ENCODE measurements at places on chromosomes 2 and 18. TPM values are rescaled to one million over a fixed set of nuclear protein-coding genes. Genes with fewer than 3 reads are reported as not detected.

DNA sequence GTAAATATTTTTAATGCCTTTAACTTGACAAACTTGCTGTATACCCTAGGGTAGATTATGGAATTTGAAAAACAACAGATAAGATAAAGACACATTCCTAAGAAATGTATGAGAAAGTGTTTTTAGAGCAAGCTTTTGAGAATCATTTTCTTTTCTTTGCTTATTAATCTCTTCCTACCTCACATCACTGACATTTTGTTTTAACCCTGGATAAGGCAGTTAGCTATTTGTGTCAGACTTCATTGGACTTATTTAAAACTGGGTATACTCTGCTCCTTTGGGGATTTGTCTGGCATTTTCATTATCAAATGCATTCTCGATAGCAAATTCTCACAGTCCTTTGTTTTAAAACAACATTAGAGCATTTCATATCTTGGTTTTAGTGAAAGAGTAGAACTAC is 17.2 kb downstream of the EML4 start:
- no peak overlapping the region for H3K27ac ChIP-seq
- H3K36me3 ChIP-seq = no peaks in the 10 kb centered on the region
- DNase-seq = no peak

The CRYBA2 gene
- total RNA-seq = not detected

DNA sequence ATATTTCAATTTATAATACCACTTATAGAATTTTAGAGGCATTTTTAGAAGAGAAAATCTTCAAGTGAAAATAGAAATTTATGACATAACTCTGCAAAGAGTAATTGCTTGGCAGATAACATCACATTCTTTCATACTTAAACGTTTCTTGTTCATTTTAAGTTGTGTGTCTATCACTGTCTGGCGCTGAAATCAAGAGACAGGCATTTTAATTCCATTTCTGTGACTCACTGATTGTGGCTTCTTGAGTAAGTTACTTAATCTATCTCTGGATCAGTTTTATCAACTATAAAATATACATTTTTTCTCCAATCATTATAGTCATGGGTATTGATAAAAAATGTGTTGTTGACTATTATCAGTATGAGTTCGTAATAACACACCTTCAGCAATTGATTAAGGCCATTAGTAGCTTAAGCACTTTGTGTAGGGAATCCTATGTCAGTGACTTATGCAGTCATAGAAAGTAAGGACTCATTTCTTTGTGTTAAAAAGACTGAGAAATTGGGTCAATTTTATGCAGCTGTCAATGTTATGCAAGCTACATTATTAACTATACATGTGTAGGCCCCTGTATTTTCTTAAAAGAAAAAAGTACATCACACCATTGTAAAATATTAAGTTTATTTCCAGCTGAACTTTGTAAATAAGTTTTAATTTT is 497.3 kb downstream of the CCDC85A start:
- no peak overlapping the region for H3K27ac ChIP-seq
- H3K4me3 ChIP-seq = no peak overlapping the region
- no peaks in the 10 kb centered on the region for H3K27me3 ChIP-seq

DNA sequence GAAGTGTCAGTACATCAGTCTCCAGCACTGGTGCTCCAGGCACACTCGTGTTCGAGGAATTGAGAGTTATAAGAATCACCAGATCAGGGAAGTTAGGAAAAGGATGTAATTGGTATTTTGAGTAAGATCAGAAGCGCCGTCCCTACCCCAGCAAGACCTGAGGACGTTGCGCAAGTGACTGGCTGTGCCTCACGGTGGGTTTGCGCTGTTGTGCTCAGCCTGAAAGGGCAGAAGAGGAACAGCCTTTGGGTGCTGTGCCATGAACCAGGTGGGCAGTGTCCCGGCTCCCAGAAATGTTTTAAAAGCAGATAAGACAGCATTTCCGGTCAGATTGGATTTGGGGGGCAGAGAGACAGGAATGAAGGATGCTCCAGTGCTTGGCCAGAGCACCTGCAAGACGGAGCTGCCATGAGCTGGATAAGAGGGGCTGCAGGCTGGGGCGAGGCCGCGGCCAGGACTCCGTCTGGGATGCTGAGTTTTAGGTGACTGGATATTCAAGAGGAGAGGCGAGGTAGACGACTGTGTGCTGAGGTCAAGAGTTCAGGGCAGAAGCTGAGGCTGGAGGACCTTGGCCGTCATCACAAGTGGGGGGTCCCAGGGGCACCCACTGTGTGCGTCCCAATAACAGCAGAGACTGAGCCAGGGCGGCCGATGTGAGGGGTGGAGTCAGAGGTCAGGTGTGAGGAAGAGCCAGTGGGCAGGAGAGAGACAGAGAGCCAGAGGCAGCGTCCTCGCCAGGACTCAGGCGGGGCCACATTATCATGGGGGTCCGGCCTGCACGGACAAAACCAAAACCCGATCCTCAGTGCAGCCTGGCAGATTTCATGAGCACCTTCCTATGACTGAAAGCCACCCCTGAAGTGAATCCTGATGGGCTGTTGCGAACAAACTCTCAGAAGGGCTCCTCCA is 77.7 kb upstream of the ALKAL2 start:
- no peak for DNase-seq
- no peak overlapping the region for H3K27ac ChIP-seq
- H3K4me1 ChIP-seq = no peaks in the 10 kb centered on the region

The PSMA8 gene
- total RNA-seq = not detected

DNA sequence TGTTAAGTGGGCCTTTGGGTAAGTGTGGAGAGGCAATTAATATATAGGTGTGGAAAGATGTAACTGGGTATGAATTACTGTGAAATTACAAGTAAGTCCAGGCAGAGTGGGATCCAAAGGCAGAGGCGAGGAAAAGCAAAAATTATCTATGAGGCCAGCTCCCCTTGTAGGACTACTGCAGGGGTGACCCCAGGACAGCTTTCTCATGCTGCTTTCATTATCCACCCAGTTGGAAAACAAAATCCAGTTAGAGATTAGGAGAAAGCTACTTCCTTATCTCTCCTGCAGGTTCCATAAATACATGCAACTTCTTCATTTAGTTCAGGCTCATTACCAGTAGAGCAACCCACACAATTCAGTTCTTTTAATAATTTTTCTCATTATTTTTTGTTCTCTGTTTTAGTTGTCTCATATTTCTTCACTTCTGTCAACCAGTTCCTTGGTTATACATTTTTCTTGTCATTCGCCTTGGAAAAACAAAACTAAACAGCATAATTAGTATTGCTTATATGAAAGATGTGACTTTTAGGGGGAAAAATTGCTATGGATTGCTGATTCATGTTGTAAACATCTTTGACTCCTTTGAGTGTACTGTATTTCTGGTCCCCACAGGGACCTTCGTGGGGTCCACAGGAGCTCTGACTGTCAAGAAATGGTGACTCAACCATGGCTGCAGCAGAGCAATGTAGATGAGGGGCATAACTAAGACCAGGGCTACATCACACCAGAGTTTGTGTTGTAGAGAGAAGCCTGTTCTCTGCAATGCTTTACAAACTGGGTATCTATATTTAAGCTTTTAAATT is 110.4 kb upstream of the PARD3B start:
- no peak for DNase-seq
- no peak overlapping the region for H3K27ac ChIP-seq
- no peak overlapping the region for H3K4me3 ChIP-seq

- DNase-seq = no peak
- H3K36me3 ChIP-seq = no peaks in the 10 kb centered on the region
- no peak overlapping the region for H3K27ac ChIP-seq
- H3K27me3 ChIP-seq = no peaks in the 10 kb centered on the region
- no peak overlapping the region for H3K4me3 ChIP-seq
These were observed 314.8 kb downstream of the MBD2 start for GRCh38 chr18:53909668-53910067.

The SPC25 gene
- 9.4 TPM for total RNA-seq

- peaks cover 3% of the 10 kb centered on the region for H3K4me1 ChIP-seq
- H3K36me3 ChIP-seq = no peaks in the 10 kb centered on the region
- no peaks in the 10 kb centered on the region for H3K27me3 ChIP-seq
- no peak for DNase-seq
- H3K4me3 ChIP-seq = no peak overlapping the region
These were observed 28.1 kb downstream of the MAP4K4 start for GRCh38 chr2:101725515-101726192.

The ARHGEF33 gene
- 4.0 TPM for total RNA-seq

- H3K27me3 ChIP-seq = peaks cover 4% of the 10 kb centered on the region
- H3K4me1 ChIP-seq = peaks cover 19% of the 10 kb centered on the region
- DNase-seq = no peak
- H3K4me3 ChIP-seq = no peak overlapping the region
- H3K27ac ChIP-seq = no peak overlapping the region
These were observed 4.2 kb upstream of the TMEM185B start for GRCh38 chr2:120227111-120227991.

The NAT8 gene
- not detected for total RNA-seq

The LRP1B gene
- 32.3 TPM for total RNA-seq

DNA sequence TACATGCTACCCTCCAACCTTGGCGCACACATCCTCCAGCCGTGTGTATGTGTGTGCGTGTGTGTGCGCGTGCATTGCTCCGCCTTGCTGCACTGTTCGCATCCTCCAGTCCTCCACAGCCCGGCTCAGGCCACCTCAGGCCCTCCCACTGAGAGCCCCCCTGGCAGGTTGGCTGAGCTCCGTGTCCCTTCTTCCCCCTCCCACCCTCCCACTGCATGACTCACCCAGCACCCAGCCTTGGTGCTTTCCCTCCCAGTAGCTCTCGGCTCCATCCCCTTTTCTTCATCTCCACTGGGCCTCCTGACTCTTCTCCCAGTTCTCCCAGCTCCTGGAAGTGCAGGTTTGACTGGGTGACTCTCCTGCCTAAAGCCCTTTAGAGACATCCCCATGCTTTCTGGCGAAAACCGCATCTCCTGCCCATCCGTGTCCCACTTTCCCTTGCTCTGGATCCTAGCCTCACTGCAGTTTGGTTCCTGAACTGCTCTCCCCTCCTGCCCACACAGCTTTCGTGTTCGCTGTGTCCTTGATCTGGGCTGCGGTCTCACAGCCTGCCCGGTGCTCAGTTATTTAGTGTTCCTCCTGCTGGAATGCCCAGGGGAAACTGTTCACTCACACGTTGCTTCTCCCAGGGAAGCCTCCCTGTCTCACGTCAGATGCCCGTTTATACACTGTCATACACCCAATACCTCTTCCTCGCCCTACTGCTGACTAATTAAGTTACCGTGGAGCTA is 4.9 kb downstream of the TMEM177 start:
- no peak overlapping the region for H3K4me3 ChIP-seq
- DNase-seq = no peak
- H3K36me3 ChIP-seq = peaks cover 34% of the 10 kb centered on the region

The DPYSL5 gene
- 30.6 TPM for total RNA-seq

- H3K27me3 ChIP-seq = no peaks in the 10 kb centered on the region
- DNase-seq = no peak
- no peaks in the 10 kb centered on the region for H3K36me3 ChIP-seq
- H3K4me1 ChIP-seq = peaks cover 23% of the 10 kb centered on the region
- H3K27ac ChIP-seq = no peak overlapping the region
These were observed 7.3 kb upstream of the PROM2 start for GRCh38 chr2:95266781-95267430.

- no peak overlapping the region for H3K27ac ChIP-seq
- H3K4me3 ChIP-seq = no peak overlapping the region
- peaks cover 5% of the 10 kb centered on the region for H3K27me3 ChIP-seq
- H3K36me3 ChIP-seq = no peaks in the 10 kb centered on the region
- no peak for DNase-seq
These were observed 63.6 kb downstream of the MARCO start for GRCh38 chr2:119005555-119005954.

GRCh38 chr2:136162438-136162837 is 44.5 kb upstream of the CXCR4 start:
- no peak for DNase-seq
- no peak overlapping the region for H3K4me3 ChIP-seq
- H3K27me3 ChIP-seq = no peaks in the 10 kb centered on the region
- no peaks in the 10 kb centered on the region for H3K36me3 ChIP-seq

GRCh38 chr18:75268364-75268646 is 57.7 kb downstream of the TSHZ1 start:
- H3K27ac ChIP-seq = no peak overlapping the region
- no peak for DNase-seq
- no peaks in the 10 kb centered on the region for H3K27me3 ChIP-seq
- peaks cover 22% of the 10 kb centered on the region for H3K4me1 ChIP-seq

The SLC16A14 gene
- 45.9 TPM for total RNA-seq

DNA sequence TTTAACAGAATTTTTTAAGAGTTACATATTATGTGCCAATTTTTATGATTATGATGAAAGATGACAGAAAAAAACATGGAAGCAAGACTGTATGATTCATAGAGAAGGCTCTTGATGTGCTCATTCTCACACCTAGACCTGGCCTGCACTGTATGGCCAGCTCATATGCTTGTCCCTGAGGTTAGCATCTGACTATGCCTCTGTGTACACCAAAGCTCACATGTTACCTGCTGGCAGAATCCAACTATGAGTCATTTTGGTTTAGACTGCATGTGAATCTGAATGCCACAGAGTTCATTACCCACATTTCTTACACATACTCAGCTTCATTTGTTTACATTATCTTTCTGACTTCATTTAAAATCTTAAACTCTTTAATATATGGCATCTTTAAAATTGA is 139.0 kb downstream of the DSC3 start:
- no peaks in the 10 kb centered on the region for H3K4me1 ChIP-seq
- H3K36me3 ChIP-seq = no peaks in the 10 kb centered on the region
- DNase-seq = no peak
- no peaks in the 10 kb centered on the region for H3K27me3 ChIP-seq
- no peak overlapping the region for H3K4me3 ChIP-seq

DNA sequence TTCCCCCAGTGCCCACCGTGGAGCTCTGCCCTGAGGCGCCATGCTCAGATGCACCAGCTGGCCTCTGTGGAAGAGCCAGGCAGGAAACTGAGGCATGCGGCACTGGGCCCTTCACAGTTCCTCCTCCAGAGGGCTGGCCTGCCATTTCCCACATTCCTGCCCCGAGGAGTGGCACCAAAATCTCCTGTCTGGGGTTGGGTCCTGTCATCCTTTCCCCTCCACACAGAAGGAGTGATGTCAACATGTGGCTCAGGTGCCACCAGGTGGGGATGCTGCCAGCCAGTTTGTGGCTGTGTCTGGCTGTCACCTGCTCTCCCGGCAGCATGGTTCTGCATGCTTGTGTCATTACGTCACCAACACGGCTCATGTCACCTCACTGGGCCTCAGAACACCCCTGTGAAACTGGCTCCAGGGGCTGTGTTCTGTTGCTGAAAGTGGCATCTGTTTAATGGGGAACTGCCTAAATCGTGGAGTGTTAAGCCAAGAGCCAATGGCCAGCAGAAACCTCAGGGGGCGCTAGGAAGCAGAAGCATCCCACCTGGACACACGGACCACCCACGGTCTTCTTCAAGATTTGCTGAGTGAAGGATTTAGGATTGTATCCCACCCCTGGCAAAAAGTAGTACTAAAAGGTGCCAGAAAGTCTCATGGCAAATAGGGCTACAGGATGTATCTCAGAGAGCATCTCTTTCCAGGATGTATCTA is 51.3 kb downstream of the ZAP70 start:
- H3K4me1 ChIP-seq = no peaks in the 10 kb centered on the region
- no peak for DNase-seq
- H3K36me3 ChIP-seq = peaks cover 61% of the 10 kb centered on the region

DNA sequence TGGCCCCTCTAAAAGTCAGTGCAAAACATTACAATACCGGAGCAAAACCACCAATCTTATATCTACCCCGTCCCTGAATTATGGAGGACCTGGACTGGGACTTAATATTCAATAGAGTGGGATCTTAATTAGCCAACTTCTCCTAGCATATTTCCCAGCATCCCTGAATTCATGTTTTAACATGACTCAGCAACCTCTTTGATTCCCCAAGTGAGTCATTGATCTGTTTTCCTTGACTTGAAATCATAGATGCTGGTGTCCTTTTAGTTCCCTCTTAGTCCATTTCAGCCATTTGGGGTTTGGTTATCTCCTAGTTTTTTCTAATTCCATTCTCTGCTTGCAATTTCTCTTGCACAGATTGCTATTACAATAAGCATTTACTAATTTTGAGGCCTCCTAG is 677.7 kb upstream of the CELF4 start:
- no peaks in the 10 kb centered on the region for H3K27me3 ChIP-seq
- no peaks in the 10 kb centered on the region for H3K4me1 ChIP-seq
- H3K27ac ChIP-seq = no peak overlapping the region
- DNase-seq = no peak
- H3K36me3 ChIP-seq = no peaks in the 10 kb centered on the region
